Karpas-422 (cell line): ENCODE measurements at places on chromosomes 6 and 20. TPM values are rescaled to one million over a fixed set of nuclear protein-coding genes. Genes with fewer than 3 reads are reported as not detected.

DNA sequence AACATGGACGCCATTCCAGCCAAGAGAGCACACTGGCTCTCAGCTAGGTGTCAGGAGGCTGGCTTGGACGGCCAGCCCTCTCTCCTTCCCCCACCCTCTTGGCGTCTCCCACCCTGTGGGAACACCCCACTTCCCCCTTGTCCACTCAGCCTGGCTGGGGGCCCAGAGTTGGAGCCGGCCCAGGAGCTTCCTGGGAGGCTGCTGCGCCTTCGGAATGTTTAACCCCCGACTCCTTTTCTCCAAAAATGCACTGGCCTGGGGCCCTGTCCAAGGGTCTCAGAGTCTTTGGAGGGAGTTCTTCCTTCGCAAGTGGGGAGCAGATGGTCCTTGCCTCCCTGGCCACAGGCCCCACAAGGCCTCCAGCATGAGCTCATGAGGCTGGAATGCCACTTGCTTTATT lies 4.1 kb downstream of the ADAM33 start:
- no peak for DNase-seq

WFDC5 gene
- not detected in 2 replicates for total RNA-seq

ELOVL2 gene
- total RNA-seq, result 0.07 TPM in 1 of 2 replicates, not detected in the other

SEMG1 gene
- total RNA-seq, result not detected in 2 replicates

- peak; percentile 92 for DNase-seq
These were observed 14.6 kb upstream of the CFAP206 start for GRCh38 chr6:87393026-87393622.

DNA sequence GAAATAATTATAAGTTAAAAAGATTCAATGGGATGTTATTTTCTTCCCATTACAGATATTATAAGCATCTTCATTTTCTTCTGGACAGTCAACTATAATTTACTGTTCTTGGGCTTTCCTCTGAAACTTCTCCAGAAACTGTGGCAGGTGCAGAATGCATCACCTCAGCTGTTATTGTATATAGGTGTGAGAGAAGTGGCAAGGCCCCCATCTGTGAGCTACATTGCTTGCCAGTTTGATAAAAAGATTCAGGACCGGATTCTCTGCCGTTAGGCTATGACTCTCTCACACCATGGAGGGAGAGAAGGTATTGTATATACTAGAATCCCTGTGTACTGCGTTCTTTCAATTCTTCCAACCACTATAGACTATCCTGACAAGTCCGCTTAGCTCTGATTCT lies 135.8 kb upstream of the CENPW start:
- no peak for DNase-seq

TMEM14B gene
- total RNA-seq, result 81.0 and 121 TPM in 2 replicates

- DNase-seq, result no peak
These were observed 234.2 kb upstream of the OPRM1 start for GRCh38 chr6:153804755-153805330.

DNA sequence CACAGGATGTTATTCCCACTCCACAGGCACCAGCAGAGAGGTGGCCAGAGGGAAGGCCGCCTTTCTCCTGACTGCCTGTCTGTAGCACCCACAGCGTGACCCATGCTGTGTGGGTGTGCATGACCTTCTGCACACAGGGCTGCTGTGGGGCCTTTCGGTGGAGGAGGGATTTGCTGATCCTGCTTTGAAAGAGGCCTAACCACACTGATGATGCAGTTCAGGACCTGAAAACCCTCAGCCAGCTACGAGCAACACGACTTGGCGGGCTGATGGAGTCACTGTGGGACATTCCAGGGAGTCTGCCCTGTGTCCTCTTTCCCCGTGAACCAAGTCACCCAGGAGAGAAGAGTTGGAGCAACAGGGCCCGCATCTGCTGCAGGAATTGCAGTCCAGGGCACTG lies 49.1 kb downstream of the SYTL3 start:
- DNase-seq, result peak; percentile 12

- no peak for DNase-seq
These were observed 162.2 kb downstream of the BCAS1 start for GRCh38 chr20:53907968-53908751.

GRCh38 chr6:63487103-63487813 lies 85.0 kb upstream of the LOC128125822 start:
- DNase-seq, result no peak

DNA sequence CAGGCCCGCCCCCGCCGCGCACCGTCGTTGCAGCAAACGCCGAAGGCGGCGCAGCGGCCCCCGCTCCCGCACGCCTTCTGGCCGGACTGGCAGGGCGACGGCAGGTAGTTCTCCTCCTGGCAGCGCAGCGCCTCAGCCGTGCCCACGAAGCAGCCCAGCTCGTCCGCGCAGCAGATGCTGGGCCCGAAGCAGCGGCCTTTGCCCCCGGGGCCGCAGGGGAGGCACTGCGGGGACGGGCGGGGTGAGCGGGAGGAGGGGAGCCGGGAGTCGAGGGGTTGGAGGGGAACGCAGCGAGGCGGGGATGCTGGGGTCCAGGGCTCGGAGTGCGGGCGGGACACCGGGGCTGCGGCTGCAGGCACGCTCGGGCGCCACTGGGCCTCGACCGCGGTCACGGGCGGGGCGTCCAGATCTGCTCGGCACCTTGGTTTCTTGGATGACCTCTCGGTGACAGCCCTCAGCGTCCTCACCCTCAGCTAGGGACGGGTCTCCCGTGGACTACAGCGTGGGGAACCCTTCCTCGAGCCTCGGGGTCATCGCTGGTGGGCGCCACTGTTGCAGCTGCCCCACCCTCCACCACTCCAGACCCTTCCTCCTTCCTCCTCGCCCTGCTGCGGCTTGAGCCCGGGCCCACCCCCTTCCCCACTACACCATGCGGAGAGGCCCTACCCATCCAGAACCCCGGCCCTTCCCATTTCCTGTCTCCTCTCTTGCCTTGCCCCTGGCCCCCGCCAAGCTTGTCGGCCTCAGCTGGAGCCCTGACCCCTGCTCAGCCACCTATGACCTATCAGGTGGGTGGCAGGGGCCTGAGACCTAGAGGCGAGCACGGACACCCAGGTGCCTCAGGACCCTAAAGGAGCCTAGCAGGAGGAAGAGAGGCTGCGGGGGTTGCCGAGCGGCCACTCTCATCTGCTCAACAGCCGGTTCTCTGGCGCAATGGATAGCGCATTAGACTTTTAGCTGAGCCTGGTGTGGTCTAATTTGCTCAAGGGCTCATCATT lies 1.3 kb downstream of the AVP start:
- DNase-seq, result no peak

GRCh38 chr6:53938810-53939209 lies 144.0 kb downstream of the LRRC1 start:
- DNase-seq, result no peak

MUC22 gene
- total RNA-seq, result not detected in 2 replicates

ALDH8A1 gene
- total RNA-seq, result 0.47 TPM in 1 of 2 replicates, not detected in the other

DNA sequence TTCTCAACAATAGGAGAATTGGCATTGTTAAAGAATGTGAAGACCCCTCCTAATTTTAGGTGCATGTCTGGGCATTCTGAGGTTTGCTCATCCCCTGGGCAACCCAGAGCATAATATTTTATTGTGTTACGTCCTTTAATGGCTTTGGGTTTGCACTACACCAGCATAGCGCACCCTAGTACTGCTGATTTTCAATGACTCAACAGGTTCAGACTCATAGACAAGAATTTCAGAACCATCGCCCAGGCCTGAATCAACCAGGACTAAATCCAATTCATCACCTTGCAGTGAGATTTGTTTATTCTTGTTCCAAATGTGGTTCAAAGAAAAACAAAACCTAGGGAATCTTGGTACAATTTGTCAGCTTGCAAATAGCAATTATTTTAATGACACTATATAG lies 137.8 kb upstream of the PHACTR1 start:
- no peak for DNase-seq

- DNase-seq, result no peak
These were observed 115.4 kb downstream of the OPN5 start for GRCh38 chr6:47897247-47897646.

DNA sequence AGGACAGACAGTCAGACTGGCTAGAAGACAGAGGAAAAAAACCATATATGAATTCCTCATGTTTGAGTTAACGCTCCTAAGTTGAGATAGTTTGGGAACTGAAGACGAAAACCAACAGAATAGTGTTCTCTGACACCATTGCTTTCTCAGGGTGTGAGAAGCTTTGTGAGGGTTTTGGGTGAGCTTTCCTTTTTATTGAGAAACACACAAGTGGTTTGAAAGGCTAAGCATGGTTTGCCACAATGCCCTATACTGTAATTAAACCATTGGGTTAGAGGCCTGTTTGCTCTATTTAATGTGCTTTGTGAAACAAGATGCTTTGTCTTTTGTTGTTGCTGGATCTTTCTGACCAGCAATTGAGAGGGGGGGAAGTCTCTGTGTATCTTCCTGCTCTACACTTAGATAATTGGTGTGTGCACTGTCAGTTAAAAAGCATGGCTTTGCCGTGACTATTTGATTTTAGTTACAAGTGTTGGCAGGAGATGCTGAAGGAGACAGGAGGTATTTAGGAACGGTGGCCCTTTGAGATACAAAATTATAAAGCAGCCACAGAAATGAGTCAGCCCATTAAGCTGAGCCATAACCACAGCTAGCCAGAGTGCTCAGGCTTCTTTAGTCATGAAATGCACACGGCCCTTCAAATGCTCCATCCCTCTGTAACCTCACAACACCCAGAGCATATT lies 273.0 kb upstream of the PREP start:
- DNase-seq, result no peak

DNA sequence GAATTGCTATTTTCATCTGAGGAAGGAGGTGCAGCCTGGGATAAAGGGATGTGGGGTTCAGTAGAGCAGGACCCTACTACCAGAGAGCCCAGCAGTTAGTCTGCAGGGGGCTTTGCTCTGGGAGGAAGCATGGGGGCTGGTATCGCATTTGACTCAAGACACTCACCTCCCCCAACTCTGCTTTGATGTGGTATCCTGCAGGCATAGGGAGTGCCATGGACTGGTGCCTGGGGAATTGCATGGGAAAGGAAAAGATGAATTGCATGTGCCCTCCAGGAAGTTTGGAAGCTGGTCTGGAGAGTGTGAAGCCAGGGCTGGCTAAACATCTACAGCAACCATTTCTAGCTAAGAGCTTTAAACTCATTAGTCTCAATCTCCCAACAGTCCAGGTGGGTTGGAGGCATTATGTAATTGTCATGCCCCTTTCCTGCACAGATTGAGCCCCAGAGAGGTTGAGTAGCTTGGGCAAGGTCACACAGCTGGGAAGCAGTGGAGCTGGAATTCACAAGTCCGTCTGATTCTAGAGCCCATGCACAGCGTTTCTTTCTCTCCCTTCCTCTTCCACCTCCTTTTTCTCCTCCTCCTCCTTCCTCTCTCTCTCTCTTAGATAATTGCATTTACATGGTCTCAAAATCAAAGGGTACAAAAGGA lies 26.2 kb upstream of the PNPLA1 start:
- DNase-seq, result no peak

- no peak for DNase-seq
These were observed 158.3 kb upstream of the JAG1 start for GRCh38 chr20:10832141-10832540.

DNA sequence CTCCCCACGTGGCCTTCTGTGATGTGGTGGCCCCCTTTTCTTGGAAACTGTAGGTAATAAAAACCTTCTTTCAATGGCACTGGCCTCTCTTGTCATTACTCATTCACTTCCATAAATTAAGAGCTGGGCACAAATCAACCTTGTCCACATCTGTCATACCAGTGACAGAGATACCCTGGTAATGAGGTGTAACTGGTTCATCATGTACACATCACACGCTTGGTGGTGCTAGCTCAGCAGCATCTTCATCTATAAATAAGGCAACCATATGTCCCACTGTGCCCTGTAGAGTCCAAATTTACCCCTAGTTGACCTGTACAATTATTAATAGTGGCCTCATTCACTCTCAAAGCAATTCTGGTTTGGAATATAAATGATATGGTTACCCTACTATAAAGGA lies 245.6 kb downstream of the HIVEP2 start:
- no peak for DNase-seq

DNA sequence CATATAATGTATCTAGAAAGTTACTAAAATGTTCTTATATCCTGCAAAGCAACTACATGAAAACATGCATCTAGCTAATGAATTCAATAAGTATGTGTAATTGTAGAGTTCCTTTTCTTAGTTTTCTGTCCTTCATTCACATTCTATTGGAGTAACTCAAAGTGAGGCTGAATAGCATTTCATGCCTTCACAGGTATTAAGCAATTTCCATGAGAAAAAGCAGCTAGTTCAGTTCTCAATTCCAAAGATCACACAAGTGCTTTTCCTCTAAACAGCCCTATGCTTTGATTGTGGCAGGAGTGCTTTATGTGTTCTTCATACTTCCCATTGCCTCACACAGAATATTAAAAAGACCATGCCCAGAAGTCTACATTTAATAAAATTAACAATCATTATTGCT lies 274.9 kb downstream of the RFPL4B start:
- DNase-seq, result no peak

PAQR8 gene
- total RNA-seq, result 0.29 and 1.2 TPM in 2 replicates

- peak; percentile 71 for DNase-seq
These were observed 52.6 kb upstream of the SLC22A1 start for GRCh38 chr6:160069050-160069454.

DNA sequence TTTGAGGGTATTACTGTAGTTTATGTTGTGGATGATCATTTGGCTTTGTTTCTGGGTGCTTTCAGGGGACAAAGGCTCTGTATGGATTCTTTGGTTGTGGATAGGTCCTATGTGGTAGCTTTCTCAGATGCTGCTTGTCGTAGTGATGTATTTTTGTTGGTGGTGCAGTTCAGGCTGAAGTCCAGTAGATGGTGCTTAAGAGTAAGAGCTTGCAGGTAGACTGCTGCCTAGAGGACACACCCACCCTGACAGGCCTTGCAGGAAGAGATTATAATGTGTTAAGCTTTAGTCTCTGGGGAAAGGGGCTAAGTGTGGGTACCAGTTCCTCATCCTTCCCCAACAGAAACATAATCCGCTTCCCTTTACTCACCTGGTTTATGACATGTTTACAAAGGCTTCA lies 62.6 kb upstream of the ADGRB3 start:
- peak; percentile 89 for DNase-seq

PPP1R3G gene
- not detected in 2 replicates for total RNA-seq

HCK gene
- total RNA-seq, result 16.9 and 22.5 TPM in 2 replicates

- DNase-seq, result no peak
These were observed 374.8 kb downstream of the QKI start for GRCh38 chr6:163789199-163789810.

SLC35D3 gene
- total RNA-seq, result not detected in 2 replicates

SSTR4 gene
- total RNA-seq, result not detected in 2 replicates

DNA sequence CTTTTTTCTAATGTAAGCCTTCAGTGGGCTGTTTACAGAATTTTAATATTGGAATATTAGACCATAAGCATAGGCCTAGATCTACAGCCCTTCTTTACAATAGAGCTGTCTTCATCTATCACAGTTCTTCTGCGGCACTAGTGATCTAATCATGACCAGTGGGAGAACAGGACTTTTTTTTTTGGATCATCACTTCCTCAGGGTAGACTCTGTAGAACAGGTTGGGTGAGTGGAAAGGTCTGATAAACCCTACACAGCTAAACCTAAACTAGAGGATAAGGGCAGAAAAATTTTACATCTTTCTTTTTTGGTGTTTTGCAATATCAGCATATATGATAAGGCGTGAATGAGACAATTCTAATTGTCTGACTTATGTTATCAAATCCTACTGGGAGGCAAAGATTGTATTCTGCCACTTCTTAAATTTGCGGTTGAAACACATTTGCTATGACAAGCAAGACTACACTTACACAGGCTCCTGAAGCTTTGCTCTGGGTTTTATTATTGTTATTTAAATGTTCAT lies 52.2 kb downstream of the GOPC start:
- DNase-seq, result peak; percentile 26

TFEB gene
- total RNA-seq, result 72.3 and 117 TPM in 2 replicates

- DNase-seq, result no peak
These were observed 20.8 kb downstream of the DUSP22 start for GRCh38 chr6:313087-313486.

ADGRF5 gene
- total RNA-seq, result not detected in 2 replicates

- no peak for DNase-seq
These were observed 615.3 kb upstream of the BTBD3 start for GRCh38 chr20:11302436-11302835.

PLEKHG1 gene
- 69.0 and 92.4 TPM in 2 replicates for total RNA-seq
